ENCODE measurements at places on chromosomes 6 and 20.

GRCh38 chr20:1810926-1811620, 84.1 kb upstream of the SIRPA start:
- no peak for DNase-seq

DNA sequence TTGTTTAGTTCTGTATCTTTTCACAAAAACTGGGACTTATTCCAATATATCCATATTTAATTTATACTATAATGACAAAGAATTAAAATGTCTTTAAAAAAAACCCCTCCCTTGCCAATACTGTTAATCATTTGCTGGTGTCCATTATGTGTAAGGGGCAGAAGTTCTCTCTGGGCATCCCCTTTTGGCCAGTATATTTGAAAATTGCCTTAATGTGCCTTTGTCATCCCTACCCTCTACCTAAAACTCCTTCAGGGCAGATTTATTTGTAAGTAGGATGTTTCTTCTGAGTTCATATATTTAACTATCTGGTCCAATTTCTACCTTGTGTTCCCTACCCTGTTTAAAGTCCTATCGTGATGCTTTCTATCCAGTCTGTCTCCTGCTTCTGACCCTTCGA, 62.9 kb downstream of the ARHGAP18 start:
- DNase-seq: no peak

DNA sequence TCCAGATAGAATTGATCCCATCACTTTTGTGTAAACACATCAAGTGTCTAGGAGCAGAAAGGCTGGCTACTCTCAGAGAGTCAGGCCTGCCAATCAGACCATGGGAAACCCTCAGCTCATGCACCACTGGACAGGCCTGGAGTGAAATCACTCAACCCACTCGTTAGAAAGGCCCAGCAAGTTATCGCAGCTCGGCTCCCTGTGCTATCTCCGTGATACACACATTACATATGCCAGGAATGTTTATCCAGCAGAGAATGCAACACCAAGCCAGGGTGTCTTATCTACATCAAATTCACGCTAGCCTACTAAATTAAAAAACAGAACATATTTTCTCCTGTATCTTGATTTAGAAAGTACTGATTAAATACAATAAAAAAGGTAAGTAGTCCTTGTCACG, 232.4 kb upstream of the FOXQ1 start:
- no peak for DNase-seq

GRCh38 chr6:95478941-95479340, 98.4 kb upstream of the MANEA start:
- DNase-seq: no peak

DNA sequence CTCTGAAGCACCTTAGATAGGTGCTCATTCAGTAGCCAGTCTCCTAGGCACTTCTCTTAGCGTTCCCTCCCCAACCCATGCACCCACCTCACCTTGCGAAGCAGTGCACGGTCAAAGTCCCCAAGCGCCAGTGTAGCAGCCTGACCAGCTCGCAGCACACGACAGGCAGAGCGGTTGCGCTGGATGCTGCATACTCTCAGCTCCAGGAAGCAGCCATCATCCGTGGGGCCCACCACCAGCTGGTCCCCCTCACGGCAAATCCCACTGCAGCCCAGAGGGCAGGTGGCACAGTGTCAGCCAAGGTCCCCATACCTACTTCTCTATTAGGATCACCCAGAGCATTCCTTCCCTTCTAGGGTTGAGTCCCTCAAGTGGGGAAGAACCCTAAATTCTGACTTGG, 6.5 kb downstream of the GTPBP2 start:
- no peak for DNase-seq
